ENCODE measurements at places on chromosomes 5 and 9. TPM values are rescaled to one million over a fixed set of nuclear protein-coding genes. Genes with fewer than 3 reads are reported as not detected.
A peak's percentile ranks its signal among the peaks of the same experiment; 100 is the strongest.

DNA sequence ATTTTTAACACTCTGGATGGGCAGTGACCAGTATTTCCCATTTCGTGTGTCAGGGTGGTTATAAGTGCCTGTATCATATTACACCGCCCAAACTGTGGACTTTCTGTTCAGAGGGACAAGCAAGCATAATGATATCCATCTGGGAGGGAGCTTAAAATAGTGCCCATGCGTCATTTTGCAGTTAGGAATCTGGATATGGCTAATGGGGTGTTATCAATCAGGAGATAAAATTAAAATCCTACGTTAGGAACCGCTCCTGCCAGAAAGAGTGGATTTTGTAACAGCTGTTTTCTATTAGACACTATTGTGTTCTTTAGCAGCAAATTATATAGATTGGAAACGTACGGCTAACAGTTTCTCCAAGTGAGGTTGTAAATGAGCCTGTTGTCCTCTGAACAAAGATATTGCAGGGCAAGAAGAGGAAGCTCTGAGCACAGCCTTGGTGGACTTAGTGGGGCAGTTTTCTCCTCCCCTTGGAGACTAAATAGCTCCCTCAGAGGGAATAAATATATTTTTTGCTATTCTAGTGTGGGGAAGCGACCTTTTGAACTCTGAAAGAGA is 160.4 kb downstream of the SPATA31D1 start:
- no peak for DNase-seq

GRCh38 chr9:36550135-36550534 is 22.6 kb upstream of the MELK start:
- no peak for DNase-seq

The PLPPR1 gene
- total RNA-seq: not detected

DNA sequence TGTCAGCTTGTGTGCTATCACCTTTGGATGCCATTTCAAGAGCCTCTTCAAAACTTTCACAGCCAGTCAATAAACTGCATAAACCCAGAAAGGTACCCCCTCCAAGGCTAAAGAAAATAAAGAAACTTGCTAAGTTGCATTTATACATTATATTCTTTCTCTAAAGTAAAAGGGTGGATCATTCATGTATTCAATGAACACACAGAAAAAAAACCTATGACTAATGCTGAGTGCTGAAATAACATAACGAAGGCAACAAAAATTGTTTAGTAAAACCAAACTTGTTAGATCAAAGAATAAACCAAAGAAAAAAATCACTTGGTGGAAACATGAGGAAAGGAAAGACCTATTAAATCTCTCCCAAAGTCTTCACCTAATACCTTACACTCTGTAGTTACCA is 15.2 kb downstream of the PANK3 start:
- no peak for DNase-seq

The FOXI1 gene
- total RNA-seq: not detected

DNA sequence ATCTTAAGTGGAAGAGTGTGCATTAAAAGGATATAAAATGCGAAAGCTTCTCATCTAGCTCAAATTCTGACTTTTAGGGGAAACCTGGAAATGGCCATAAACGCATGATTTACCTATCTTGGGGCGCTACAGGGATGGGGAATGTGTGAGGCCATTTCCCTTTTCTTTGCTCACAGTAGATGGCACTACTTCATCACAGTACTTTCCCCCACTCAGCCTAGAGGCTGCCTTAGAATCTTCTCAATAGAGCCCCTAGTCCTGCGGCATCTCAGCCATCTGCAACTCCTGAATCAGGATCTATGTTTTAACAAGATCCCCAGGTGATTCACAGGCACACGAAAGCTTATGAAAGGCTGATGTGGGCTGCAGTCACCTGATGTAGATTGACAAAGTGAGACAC is 110.8 kb downstream of the LHFPL2 start:
- peak; percentile 89 for DNase-seq

DNA sequence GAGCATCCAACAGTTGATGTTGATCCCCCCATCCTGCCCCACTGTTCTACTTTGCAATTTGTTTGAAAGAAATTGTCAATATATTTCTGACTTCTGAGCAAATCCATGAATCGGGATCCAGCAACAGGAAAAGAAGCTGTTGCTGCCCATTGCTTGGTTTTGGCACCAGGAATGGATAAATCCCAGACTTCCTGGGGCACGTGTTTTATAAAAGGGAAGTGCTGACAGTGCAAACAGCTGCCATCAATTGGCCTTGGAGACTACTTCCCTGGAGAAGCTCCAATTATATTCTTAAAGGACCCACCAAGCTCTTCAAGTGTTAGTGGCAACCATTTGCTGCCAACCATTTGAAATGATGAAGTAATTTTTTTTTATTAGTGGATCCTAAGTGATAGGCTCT is 13.7 kb downstream of the STK32A start:
- no peak for DNase-seq

The MEF2C gene
- total RNA-seq: 0.41 TPM

The PCDHB7 gene
- not detected for total RNA-seq

The CDX1 gene
- total RNA-seq: not detected

All from foreskin keratinocyte (primary cell).